CD4-positive, alpha-beta T cell treated with Interleukin-4 for 1 hour (primary cell): ENCODE measurements at places on chromosomes 13 and 19.

DNA sequence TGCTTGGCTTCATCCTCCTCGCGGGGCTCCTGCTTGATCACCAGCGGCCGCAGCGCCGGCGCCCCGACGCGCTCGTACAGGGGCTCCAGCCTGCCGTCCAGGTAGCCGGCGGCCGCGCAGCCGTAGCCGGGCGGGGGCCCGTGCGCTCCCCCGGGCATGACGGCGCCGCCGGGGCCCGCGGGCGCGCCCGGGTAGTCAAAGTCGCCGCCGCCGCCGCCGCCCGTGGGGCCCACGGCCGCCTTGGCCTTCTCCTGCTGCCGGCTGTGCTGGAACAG lies 497 bp downstream of the CEBPA start:
- no peak for DNase-seq

- DNase-seq = no peak
Observed at GRCh38 chr13:67204764-67205163, 25.4 kb downstream of the PCDH9 start.

GRCh38 chr13:88958821-88959220 lies 1287.7 kb downstream of the SLITRK5 start:
- no peak for DNase-seq

DNA sequence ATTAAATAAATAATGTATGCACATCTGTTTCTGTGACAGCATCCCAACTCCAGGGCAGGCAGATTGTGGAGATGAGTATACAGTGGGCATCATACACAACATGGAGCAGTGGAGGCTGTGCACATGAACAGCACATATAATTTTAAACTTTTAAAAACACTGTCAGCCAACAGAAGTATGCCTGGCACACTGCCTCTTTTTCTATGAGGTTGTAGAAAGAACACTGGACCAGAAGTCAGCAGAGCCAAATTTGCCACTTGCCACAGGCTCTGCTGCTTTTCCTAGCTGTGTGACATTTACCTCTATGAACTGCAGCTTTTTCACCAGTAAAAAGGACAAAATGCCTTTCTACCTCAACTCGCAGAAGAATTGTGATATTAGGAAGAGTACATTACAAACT lies 118.7 kb downstream of the FRY start:
- DNase-seq = no peak

- no peak for DNase-seq
Observed at GRCh38 chr13:58573743-58574142, 942.2 kb downstream of the PCDH17 start.

GRCh38 chr19:33492090-33492489 lies 29.5 kb downstream of the PEPD start:
- DNase-seq = no peak

DNA sequence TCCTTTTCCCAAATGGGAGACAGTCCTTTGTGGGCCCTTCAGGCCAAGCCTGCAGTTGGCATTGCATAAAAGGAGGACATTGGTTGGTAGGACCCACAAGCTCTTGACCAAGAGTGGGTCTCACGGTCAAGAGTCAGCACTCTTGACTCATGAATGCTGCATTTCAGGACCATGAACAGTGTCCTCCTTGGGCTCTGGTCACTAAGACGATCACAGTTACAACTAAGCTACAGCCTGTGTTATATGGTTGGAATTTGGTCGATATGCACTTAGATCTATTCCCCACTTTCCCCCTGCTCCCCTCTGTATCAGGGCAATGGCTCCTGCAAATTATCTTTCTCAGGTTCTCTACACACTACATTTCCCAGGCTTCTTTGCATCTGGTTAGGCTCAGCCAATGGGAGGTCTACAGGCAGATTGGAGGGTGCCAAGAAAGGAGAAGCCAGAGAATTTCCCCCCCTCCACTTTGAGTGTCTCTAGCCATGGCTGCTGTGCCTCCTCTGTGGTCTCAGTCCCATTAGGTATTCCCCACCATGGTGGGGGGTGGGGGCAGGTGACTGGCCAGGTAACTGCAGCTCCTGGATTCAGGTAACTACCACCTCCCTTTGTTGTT lies 3.1 kb upstream of the OLFM2 start:
- no peak for DNase-seq

DNA sequence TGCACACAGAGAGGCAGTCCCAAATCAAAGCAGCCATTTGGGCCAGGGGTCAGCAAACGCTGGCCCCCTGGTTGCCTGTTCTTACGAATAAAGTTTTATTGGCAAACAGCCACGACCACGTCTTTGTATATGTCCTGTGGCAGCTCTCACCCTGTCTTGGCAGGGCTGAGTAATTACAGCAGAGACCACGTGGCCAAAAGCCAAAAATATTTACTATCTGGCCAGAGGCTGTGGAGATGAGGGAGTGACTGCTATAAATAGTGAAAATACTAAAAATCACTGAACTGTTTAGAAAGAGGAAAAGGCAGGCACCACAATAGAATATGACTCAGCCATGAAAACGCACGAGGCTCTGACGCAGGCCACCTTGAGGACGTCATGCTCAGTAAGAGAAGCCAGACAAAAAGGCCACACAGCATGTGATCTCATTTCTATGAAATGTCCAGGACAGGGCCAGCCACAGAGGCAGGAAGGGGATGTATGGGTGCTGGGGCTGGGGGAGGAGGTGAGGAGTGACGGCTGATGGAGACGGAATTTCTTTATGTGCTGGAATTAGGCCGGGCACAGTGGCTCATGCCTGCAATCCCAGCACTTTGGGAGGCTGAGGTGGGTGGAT lies 29.4 kb downstream of the SMIM24 start:
- DNase-seq = no peak

DNA sequence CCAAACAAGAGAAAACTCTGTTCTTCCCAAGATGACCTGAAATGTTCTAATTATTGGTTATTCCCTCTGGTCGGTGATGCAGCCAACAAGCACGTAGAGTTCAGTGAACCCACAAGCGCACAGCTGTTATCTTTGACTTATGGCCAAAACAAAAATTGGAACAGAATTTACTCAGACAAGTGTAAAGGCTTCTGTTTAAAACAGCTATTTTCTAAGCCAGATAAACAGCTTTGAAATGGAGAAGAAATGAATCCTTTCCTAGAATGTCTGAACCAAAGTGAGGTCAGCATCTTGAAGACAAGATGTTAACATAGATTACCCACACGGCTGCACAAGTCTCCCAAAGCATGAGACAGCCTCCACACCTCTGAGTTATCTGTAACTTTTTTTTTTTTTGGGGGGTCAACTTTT lies 669.2 kb downstream of the DIAPH3 start:
- no peak for DNase-seq

DNA sequence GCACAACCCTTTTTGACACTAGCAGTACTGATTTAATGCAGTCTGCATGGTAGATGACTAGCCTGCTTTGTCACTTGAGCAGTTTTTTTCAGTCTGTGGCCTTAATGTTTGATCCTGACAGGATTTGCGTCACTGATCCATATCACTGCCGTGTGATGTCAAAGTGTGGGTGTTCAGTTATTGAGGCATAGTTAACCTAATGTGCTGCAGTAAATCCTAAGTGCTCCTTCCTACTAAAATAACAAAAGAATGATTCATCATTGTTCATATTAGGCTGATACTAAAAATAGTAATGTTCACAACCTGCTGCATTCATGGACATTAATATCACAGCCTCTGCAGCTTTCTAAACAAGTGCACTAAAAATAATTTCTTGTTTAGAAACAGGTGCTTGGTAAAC lies 121.9 kb upstream of the MLNR start:
- DNase-seq = peak; percentile 9

DNA sequence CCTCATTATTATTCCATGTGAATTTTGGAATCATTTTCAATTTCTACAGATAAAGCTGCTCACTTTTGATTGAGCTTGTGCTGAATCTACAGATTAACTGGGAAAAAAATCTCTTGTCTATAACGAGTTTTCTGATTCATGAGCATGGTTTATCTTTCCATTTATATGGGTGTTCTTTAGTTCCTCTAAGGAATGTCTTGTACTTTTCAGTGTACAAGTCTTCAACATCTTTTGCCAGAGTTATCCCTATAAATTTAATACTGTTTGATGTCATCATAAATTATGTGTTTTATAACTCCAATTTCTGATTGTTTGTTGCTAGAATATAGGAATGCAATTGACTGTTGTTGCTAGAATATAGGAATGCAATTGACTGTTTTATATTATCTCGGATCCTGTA lies 533.8 kb downstream of the OLFM4 start:
- no peak for DNase-seq

GRCh38 chr13:112744168-112745021 lies 54.6 kb downstream of the ATP11A start:
- no peak for DNase-seq

DNA sequence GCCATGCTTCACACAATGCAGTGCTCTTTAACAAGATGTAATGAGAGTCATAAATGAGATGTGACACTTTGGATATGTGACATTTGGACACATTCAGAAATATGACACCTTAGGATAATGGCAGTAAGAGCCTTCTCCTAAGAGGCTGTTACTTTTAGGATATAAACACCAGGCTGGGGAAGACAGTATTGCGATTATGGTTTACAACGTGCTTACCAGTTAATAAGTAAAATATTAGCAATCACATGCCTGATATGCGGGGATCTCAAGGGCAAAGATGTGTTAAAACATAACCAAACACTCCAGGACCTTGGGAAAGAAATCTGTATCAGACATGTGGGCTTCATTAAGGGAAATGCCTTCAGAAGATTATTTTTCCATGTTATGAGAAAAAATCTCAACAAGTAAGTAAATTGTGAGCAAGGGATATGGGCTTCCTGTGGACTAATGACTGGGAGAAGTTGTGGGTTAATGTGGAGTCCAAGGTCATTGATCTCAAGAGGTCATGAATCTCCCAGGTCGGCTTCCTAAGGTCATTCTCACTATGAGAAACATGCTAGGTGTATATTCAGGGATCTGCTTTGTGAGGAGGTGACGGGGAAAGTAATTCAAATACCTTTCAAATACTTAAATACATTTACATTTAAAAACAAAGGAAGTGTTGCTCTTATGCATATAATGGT lies 105.3 kb downstream of the STARD13 start:
- no peak for DNase-seq
